Activated CD4-positive, CD25-positive, alpha-beta regulatory T cell (primary cell): ENCODE measurements at places on chromosomes 3 and 15.

- no peak for DNase-seq
Measured at GRCh38 chr3:191549357-191549756, 88.4 kb downstream of the PYDC2 start.

- no peak for DNase-seq
Measured at GRCh38 chr3:95813244-95813643, 1001.1 kb upstream of the EPHA6 start.

GRCh38 chr3:31288224-31288623, 244.5 kb upstream of the STT3B start:
- no peak for DNase-seq

DNA sequence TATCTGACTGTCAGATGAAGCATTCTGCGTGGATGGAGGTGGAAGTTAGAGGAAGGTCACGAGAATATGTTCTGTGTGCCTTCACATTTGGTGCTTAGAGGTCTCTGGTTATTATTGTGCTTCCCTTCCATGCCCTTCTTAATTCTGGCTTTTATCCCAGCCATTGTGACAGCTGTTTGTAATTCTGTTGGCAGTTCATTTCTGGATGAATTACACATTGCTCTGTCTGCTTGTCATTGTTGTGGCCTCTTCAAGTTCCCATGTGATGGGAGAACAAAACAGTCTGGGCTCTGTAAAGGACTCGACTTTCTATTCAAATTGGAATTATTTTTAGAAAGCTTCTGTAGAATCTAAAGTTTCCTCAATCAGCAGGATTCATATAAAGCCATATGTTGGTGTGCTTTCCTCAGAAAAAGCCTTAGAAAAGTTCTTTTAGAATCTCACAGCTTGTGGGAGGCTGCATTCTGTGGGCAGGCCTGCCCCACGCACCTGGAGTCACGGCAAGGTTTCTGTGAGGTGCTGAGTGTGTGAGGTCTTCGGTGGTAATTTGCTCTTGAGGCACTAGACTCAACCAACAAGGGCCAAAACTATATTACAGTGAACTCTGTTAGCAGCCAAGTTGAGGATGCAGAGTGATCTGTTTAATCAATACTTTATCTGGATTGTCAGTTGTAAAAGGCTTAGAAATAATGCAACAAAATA, 397.4 kb upstream of the AZI2 start:
- DNase-seq = no peak

DNA sequence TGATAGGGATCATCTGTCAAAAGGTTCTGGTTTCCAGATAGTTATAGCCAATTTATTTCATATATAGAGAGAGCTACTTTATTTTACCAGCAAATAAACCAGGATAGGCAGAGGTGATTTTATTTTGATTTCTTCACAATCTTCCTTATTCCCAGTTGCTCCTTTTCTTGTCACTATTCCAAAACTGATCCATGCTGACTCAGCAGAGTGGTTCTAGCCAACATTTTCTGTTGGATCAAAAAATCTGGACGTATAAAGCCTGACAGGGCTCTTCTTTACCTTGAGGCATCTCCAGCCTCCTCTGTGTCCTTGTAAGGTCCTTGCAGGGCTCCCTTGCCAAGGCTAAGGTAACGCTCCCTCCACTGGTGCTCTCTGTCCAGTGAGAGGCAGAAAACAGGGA, 15.8 kb downstream of the HDC start:
- no peak for DNase-seq

GRCh38 chr3:178341636-178342035, 194.6 kb upstream of the KCNMB2 start:
- no peak for DNase-seq

DNA sequence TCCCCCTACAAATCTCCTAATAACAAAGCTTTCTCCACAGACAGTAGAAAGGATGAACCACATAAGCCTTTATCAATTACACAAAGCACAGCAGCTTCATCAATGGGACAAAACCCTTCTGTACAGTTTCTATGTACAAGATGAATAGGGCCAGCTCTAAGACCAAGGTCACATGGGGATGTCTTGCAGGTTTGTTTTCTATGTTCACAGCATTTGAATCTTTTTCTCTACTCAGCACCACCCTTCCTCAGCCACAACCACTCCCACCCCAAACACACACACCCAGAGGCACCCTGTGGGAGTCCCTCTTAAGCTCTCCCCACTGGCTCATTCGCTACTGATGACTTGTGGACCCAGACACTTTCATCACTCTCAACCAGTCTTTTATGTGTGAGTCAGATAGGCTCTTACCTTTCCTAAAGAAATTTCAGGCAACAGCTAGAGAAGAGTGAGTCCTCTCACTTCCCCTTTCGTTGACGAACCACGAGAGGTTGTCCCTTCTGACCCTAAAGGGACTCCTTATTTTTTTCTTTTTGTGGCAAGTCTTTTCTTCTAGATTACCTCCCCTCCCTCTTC, 57.9 kb downstream of the ARHGAP31 start:
- DNase-seq = no peak

GRCh38 chr3:167012691-167013090, 367.4 kb downstream of the ZBBX start:
- DNase-seq = no peak

- no peak for DNase-seq
Measured at GRCh38 chr15:63040954-63041353, 1.6 kb upstream of the TPM1 start.

GRCh38 chr15:72925661-72926060, 126.6 kb upstream of the NEO1 start:
- DNase-seq = no peak

GRCh38 chr15:28103831-28104230, 4.7 kb upstream of the OCA2 start:
- no peak for DNase-seq

GRCh38 chr15:101159096-101159935, 92.5 kb downstream of the CHSY1 start:
- DNase-seq = no peak
